ENCODE measurements at places on chromosomes 4 and X.

- no peak for DNase-seq
Measured at GRCh38 chr4:4784379-4784778, 75.1 kb upstream of the MSX1 start.

- no peak for DNase-seq
Measured at GRCh38 chr4:2077537-2078460, 18.7 kb downstream of the NAT8L start.

- DNase-seq = no peak
Measured at GRCh38 chr4:10105920-10106319, 10.7 kb downstream of the WDR1 start.

DNA sequence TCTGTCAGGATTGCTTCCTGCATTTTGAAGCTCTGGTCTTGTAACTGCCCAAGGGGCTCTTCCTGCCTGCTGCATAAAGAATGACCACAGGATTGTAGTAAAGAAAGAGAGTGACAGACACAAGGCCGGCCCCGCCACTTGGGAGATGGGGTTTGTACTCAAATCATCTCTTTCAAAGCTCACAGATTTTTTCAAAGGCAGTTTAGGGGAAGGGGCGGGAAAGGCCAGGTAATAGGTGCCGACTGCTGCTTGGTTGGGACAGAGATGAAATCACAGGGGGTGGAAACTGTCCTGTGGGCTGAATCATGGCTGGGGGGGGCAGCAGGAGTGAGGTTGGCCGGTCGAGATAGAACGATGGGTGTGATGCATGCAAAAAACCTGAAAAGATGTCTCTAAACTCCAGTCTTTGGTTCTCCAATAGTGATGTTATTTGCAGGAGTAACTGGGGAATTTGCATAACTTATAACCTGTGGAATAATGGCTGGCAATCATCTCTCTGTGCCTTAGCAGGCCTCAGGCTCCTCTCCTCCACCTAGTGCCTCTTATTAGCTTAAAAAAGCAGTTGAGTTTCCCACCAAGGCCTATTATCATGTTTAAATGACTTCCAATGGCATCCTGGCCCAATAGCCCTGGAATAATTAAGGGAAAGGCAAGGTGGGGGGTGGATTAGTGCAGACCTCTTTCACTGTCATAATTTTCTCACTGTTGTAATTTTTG lies 778.4 kb upstream of the FRG1 start:
- DNase-seq = no peak

DNA sequence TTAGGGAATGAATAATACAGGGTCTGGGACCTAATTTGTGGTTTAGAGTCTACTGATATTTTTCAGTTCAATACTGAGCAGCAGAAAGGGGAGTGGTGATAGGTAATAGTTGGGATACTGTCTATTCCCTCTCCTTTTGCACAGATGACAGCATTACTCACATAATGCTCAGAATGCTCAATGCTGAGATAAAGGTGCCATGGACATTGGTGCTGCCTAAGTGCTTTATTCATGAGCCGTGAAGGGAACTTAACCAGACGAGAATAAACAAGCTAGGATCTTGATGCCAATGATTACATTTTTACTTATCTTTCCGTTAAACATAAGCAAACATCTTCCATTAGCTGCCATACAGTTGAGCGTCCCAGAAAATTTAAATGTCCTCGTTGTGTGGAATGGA lies 75.6 kb downstream of the STK32B start:
- no peak for DNase-seq

GRCh38 chr4:159134429-159134828 lies 31.6 kb downstream of the RAPGEF2 start:
- DNase-seq = no peak

- no peak for DNase-seq
Measured at GRCh38 chr4:13963601-13964000, 336.1 kb upstream of the BOD1L1 start.

DNA sequence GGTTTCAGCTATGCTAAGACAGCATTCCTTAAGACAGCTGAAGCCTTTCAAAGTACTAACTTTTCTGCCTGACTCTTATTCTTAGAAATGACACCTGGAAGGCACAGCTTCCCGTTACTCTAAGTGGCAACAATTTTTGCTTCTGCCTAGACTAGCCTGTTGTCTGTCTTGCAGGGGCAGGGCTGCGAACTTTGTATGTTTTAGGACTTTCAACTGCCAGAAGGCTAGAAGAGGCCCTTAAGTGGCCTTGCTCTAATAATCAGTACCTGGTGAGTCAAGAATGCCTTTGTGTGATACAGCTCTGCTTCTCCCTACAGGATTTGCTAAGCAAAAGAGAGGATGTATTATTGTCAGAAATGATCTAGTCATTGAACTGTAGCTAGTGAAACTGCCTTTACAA lies 30.0 kb upstream of the TFDP3 start:
- DNase-seq = no peak

DNA sequence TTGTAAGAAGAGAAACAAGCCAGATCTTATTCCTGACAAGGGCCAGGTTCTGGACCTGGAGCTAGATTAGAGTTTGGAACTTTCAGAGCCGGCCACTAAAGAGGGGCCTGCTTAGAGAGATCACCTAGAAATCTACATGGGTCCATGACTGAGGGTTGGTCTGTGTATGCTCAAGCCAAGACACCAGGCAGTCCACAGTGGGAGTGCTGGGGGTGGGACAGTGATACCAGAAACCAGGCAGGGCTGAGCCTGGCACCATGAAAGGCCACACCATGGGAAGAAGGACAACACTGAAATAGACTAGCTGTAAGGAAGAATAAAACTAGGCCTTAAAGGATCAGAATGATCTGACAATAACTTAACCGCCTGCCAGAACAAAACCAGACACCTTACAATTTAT lies 267.3 kb downstream of the ADAMTS3 start:
- no peak for DNase-seq

DNA sequence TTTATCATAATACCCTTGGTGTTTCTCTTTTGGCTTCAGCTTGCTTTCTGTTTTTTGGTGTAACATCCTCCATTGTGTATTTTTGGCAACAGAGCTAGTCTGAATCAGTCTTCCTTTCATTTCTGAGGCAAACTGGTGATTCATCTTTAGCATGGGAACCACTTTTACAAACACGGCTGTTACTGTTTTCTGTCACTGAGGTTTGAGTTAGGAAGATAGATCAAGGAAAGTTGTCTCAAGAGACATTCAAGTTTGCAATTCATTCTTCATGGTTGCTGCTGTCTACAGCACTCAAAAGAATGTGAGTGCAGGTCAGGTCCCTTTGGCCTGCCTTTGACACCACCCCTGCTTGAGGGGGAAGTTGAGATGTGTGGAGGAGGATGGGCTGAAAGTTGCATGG lies 36.3 kb downstream of the IL21 start:
- no peak for DNase-seq

DNA sequence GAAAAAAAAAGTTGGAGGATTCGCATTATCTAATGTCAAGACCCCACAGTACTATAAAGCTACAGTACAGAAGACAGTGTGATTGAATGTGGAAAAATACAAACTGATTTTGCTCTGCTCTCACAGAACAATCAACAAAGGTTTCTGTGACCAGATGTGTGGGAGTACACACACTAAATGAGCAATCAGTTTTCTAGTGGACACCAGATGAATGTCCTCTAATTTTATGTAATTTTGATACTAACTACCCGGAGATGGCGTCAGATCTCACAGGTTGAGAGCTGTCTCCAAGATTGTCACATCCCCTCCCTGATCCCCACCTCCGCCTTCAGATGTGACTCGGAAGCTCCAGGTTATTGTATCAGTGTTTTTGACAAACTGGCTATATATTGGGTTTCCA lies 81.9 kb upstream of the HUWE1 start:
- DNase-seq = no peak

DNA sequence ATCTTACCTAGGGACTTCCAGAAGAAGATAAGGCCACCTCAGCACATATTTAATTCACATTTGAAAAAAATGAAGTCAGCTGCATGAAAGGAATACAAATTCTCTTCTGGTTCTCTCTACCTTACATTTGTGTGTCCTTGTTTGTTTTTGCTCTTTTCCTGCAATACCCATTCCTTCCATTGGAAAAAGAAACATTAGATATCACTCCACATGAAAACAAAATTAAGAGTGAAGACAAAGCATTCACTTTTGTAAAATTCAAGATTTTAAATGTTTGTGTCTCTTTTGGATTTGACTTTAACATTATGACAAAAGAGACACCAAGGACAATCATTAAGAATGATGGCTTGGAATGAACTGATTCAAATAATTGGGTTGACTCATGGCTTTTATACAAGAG lies 1351.8 kb downstream of the FSTL5 start:
- DNase-seq = no peak
